Brain (organoid and tissue), 16 donors: ENCODE measurements at places on chromosomes 2 and 18.

- no peak for DNase-seq
Observed at GRCh38 chr18:74631623-74632350, 34.1 kb downstream of the ZNF407 start.

DNA sequence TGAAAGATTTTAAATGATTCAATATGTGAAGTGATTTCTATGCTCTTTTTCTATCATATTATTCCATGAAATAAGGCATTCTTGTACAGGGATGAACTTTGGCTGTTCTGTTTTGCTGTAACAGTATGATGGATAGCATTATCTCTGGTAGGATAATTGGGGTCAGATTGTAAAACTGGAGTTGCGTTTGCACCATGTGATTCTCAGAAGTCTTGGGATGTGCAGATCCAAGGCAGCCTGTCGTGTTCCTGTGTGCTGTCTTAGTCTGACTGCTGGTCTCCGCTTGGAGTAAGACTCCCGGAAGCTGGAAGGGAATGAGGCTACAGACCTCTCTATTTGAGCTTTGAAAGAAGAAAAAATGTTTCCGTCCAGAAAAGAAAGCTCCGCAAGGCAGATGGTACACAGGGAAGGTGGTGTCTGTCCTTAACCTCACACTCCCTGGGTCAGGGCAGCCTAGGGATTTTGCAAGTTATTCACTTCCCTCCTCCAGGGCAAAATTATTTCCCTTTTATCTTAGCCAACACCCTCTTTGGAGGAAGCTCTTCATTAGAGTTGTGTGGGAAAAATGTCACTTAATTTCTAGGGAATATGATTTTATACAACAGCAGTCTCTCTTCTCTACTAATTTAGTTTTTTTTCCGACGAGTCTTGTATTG is 250.6 kb downstream of the PTPRM start:
- DNase-seq, result peak; percentile 33

DNA sequence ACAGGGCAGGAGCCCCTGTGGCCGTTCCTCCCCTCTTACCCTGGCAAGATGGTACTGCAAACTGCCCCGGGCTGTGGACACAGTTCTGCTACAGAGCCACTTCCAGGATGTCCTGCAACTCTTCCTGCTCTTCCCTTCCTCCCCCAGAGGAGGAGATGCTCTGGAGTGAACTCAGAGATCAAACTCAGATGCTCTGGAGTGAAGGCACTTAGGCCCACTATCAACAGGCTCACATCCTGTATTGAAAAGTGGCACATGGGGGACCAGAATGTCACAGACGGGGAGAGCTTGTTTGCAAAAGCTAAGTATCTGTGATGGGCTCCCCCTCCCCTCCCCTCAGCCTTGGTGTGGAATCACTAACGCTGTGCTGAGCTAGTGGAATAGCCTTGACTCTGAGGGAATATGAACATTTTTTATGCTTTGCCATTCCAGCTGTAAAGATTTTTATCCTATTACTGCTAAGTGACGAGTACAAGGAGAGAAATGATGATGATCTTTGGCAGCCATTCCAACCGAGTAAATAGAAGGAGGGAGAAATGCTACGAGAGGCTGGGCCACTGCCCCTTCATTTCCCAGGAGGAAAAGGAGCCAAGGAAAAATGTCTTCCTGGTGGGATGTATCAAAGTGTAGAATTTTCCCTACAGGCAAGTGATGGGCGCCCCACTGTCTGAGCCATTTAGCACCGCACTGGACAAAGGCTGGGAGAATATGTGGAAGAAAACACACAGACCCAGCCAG is 152.6 kb downstream of the GALNT14 start:
- DNase-seq, result no peak

GRCh38 chr18:67217551-67218166 is 298.9 kb downstream of the DSEL start:
- DNase-seq, result peak; percentile 81

- DNase-seq, result no peak
Observed at GRCh38 chr2:30625276-30625675, 178.2 kb downstream of the LCLAT1 start.

DNA sequence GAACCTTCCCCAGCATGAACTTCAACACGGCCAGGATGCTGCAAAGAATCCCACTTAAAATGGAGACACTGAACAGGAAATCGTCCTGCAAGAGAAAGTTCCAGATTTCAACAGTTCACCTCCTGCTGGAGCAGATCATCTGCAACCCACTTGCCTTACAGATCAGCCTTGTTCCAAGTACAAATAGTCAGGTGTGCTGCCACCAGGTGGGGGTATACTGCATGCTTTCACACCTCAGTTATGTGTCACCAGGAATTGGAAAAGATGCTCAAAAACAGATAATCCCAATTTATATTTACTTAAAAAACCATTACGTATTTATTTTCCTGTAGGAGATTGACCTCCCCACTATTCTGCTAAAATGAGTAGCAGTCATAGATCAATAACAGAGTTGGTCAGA is 212.3 kb downstream of the MGAT5 start:
- DNase-seq, result peak; percentile 54

- DNase-seq, result no peak
Observed at GRCh38 chr2:133418021-133418420, 150.2 kb downstream of the NCKAP5 start.

GRCh38 chr2:217399291-217399690 is 539.4 kb upstream of the TNP1 start:
- DNase-seq, result no peak

DNA sequence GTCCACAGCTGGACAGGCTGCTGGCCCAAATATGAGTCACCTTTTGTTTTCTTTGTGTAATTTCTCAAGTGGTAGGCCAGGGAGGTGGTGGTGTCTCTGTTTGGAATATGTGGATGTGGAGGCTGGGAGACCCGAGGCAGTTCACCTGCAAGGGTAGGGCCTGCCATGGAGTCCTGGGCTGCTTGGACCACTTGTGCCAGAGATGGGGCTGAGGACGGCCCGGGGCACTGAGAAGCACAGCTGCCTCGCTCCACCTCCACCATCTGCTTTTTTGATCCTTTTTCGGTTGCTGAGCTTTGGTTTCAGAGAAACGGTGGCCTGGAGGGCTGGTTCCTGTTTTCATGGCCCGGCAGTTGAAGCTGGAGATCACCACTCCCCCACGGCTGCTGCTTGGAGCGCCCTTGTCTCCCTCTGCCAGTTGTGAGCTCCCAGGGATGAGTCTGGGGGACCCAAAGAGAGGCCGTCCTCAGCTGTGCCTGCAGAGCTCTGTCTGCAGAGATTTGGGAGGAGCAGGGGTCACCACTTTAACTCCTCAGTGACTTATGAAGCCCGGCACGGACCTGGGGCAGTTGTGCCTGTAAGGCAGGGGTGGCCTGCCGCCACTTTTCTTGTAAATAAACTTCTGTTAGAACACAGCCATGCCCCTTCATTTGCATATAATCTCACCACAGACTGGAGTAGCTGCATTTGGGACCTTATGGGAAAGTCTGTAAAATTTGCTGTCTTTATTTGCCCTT is 67.6 kb upstream of the MCFD2 start:
- peak; percentile 20 for DNase-seq

DNA sequence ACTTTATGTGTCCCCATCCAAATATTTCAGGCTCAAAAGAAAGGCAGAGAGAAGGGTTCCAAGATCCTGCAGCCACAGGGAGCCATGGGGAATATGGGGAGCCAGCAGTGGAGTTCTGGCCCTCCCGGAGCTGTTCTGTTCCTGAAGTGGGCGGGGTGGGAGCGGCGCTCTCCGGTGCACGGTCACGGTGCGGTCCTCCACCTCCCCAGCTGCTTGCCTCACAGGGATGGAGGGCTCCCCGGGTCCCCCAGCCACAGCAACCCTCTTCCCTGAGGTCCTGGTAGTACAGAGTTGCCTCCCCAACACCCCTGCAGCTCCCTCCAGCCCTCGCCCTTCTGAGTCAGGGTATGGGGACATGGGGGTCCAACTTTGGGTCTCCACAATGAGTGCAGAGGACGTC is 26.2 kb upstream of the SNED1 start:
- no peak for DNase-seq

DNA sequence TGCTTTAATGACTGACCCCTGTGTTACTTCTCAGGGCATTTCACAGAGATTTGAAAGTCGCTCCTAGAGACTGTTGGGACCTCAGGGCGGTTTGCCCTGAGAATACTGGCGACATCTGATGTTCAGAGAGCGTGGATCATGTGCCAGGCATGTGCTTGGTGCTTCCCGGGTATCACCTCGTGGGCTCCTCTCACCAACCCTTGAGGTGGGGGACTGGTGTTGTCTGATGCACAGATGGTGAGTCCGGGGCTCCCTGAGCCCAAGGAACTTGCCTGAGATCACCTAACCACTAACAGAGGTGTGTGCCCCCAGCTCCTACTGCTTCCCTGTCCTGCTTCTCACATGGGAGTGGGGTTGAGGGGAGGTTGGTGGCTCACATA is 16.2 kb downstream of the ATOH8 start:
- DNase-seq, result no peak

DNA sequence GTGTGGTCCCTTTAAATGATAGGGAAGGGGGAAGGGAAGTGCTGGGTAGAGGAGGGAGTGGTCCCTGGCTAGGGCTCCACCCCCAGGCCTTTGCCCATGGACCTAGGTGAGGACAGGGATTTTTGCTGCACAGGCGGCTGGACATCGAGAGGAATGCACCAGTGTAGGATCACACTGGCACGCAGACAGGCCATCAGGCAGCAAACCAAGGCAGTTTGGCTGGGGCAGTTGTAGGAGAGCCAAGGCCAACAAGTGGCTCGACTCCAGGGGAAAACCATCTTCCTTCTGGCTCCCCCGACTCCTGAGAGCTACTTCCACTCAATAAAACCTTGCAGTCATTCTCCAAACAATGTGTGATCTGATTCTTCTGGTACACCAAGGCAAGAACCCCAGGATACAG is 402.0 kb upstream of the LRRTM1 start:
- no peak for DNase-seq

- DNase-seq, result no peak
Observed at GRCh38 chr2:192877159-192877558, 682.4 kb upstream of the TMEFF2 start.

DNA sequence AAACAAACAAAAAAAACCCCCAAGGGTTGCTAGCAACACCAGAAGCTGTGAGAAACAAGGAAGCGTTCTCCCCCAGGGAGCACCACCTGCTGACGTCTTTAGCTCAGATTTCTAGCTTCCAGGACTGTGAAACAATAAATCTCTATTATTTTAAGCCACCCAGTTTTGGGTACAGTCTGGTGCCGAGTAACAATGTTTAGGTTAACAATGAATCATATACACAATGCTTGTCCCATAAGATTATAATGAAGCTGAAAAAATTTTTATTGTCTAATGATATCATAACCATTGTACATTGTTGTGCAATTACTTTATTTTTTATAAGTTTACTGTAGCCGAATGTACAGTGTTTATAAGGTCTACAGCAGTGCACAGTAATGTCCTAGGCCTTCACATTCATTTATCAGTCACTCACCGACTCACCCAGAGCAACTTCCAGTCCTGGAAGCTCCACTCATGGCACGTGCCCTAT is 72.1 kb upstream of the CAB39 start:
- DNase-seq, result no peak

- DNase-seq, result no peak
Observed at GRCh38 chr2:232781765-232782164, 5.4 kb upstream of the KCNJ13 start.

DNA sequence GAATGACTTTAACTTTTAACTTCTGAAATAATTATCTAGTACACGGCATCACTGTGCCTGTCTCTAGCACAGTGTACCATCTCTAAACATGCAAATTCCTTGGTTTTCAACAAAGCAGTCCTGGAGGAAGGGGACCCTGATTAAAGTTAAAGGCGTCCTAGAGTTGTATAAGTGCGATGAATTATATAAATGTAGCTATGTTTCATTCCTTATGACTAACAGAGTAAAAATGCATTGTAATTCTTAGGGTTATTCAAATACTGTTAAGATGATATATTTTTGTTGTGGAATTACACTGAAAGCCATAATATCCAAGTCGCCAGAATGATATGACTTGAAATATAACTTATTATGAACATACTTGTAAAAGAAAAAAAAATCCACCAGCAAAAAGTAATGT is 544.9 kb upstream of the LINC00305 start:
- no peak for DNase-seq

DNA sequence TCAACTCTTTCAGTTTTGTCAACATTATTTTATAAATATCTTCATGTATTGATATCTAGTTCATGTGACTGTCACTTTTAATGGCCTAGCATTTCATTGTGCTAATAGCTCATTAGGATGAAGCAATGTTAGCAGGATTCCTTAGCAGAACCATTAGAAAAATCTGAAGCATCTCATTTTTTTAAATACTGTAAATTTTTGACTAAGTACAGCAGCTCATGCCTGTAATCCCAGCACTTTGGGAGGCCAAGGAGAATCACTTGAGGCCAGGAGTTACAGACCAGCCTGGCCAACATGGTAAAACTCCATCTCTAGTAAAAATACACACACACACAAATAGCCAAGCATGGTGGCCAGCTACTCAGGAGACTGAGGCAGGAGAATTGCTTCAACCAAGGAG is 15.6 kb upstream of the ANTXR1 start:
- DNase-seq, result no peak

- DNase-seq, result no peak
Observed at GRCh38 chr2:42183775-42184174, 14.6 kb downstream of the EML4 start.

DNA sequence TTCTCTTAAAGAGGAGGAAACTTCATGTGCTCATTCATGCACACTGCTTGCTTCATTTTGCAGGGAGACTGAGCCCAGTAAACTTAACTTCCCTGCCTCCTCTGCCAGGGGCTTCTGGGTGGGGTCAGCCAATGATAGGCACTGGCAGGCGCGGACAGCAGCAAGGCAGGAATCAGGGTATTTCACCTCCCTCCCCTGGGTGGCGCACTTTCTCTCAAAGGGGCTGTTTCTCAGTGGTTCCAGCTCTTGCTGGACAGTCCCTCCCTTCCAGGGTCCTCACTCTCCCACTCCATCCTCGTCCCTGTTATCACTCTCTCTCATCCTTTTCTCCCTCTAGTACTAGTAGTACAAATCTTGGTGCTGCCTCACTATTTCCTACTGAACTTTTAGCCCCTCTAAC is 320.5 kb upstream of the ZNF521 start:
- DNase-seq, result no peak

GRCh38 chr2:156565066-156565710 is 129.0 kb downstream of the GPD2 start:
- DNase-seq, result no peak

DNA sequence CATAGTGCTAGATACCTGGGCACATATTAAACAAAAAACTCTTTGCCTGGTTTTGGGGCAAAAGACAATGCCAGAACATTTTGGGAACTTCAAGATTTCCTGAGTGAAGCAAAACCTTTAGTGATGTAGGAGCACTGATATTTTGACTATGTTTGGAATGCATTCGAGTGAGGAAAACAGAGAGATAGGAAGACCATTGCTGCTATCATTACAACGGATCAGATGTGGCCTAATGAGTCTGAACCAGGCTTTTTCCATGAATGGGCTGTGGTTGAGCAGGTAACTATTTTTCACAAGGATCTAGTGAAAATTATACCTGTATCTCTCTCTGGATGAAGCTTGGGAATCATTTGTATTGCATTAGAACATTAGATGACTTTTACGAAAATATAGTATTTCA is 562.2 kb downstream of the DCC start:
- DNase-seq, result no peak

DNA sequence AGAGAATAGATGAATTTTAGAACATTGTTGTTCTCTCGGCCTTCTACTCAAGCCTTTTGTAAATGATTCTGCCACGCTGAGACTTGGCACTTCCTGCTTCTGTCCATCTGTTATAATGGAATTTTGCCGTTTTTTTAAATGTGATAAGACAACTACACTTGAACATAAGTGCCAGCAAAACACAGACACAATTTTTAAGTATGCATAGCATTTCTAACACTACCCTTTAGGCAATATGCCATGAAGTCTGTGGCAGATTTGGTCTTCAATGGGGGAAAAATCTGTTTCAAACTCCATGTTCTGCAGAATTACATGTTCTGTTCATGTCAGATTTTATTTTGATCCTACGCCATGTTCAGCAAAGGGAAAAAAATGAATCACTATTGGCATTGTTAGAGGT is 1170.7 kb upstream of the SLC39A10 start:
- DNase-seq, result peak; percentile 56
